Fibroblast of skin of back (primary cell): ENCODE measurements at places on chromosomes 5 and 9.

GRCh38 chr5:110817459-110817858, 78.7 kb downstream of the SLC25A46 start:
- DNase-seq, result peak; percentile 2

DNA sequence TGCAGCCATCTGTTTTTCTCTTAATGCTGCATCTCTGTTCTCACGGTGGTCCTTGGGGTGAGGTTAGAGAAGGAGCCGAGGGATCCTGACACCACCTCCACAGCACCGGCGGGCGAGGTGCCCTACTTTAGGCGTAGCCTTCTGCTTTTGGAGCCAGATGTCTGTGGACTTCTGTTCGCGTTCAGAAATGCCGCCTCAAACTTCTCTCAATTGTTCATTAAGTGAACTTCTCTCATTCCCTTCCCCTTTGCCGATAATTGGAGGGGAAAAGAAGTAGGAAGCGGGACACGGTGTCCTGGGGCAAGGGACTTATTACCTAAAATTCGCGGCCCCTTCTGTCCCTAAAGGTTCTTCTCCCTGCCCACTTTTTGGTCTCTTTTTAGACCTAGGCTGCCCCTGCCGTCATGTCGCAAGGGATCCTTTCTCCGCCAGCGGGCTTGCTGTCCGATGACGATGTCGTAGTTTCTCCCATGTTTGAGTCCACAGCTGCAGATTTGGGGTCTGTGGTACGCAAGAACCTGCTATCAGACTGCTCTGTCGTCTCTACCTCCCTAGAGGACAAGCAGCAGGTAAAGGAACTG, 455 bp downstream of the KIF20A start:
- no peak for DNase-seq

DNA sequence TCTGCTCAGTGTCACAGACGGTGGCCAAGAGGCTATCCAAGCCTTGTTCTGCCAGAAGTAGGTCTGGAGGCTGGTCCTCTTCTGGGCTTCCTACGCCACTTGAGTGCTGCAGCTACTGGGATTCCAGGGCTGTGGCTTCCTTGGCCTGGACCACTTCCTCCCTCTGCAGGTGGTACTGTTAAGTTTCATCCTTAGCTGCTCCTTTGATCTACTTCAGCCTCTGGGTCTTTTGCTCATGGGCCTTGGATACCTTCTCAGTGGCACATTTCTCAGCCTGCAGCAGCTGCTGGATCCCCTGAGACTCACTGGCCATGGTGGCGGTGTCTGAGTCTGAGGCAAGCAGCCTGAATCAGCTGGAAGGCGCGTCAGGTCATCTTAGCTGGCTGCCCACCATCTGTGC, 10.3 kb downstream of the CNOT8 start:
- no peak for DNase-seq

DNA sequence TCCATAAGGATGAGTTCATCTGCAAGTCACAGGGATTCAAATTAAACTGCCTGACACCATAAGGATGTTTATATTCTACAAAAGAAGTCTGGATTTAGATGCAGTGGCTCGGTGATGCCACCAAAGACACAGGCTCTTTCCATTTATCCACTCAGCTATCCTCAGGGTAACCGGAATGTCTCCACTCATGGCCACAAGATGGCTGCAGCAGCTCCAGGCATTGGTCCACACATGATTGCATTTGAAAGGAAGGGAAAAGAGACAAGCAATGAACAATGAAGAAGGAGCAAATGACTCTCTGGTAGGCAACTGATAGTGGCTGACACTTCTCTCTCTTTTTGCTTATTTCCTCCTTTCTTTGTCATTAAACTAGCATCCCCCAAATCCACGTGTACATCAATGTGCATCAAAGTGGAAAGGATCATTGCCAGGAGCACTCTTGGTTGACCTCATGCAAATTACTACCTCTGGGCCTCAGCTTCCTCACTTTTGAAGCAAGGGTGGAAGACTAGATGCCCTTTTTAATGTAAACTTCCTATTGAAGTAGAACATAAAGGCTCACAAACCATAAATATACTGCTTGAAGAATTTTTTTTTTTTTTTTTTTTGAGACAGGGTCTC, 7.2 kb upstream of the SNX30 start:
- no peak for DNase-seq

DNA sequence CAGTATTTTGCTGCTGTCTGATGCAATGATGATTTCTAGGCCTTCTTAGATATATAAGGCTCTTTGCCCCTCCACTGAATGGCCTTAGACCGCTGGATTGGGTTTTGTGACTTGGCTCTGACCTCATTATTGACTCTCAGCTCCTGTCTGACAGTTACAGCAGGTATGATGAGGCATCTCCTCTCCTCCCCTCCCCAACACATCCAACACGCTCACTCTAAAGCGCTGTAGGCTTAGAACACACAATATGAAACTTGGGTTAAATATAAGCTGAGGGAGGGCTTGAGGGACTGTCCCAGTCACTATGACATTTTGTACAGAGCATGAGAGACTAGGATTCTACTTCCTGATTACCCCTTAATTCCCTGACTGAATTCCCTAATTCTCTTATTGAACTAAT, 18.8 kb upstream of the CER1 start:
- no peak for DNase-seq

- no peak for DNase-seq
Measured at GRCh38 chr9:85040821-85041465, 371.4 kb downstream of the NTRK2 start.

DNA sequence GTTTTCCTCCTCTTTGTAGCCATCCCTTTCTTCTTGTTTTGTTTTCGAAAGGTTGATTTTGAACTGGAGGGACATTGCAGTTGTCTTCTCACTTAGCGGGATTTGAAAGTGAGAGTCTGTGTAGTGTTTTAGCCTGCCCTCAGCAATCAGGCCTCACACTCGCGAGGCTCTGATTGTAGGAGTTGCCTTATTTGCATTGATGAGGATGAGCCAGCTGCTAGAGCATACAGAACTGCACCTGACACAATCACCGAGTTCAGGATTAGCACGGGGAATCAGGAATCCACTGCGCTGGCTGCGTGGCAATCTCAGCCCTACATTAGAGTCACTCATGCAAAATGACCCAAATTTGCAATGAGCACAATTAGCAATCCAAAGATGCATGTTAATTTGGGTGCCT, 122.5 kb upstream of the TMEM161B start:
- no peak for DNase-seq

DNA sequence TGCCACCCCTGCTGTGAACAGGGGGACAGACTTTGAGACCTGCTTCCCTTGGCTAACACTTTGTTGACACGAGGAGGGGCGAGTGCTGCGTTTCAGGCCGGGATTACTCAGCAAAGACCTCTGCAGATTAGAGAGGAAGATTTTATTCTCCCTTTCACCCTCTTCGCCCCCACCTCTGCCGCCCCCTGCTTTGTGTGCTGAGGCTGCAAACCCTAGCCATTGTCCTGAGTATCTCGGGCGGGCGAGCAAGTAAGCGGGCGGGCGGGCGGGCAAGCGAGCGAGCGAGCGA, 6.0 kb downstream of the ISL1 start:
- no peak for DNase-seq

DNA sequence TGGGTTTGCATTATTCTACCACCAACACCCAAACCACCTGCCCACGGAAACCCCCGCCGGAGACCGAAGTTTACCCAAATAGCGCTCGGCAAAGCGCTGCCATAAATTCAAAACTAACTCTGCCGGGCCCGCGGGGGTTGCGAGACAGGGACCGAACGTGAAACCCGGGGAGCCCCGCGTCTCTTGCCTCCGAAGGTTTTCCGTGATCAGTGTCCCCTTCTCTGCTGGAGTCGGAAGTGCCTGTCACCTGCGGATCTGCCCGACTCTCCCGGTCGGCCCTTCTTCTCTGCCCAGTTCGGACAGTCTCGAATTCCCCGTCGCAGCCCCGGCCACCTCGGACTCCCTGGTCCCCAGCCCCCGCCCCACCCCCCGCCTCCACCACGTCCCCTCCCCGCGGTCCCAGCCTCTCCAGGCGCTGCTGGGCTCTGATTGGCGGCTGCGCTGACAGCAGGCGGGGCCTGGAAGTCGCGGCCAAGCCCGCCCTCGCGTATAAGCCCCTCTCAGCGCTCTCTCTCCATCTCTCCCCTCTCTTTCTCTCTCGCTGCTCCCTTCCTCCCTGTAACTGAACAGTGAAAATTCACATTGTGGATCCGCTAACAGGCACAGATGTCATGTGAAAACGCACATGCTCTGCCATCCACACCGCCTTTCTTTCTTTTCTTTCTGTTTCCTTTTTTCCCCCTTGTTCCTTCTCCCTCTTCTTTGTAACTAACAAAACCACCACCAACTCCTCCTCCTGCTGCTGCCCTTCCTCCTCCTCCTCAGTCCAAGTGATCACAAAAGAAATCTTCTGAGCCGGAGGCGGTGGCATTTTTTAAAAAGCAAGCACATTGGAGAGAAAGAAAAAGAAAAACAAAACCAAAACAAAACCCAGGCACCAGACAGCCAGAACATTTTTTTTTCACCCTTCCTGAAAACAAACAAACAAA, at the start of gene RORB:
RORB (plus strand) TSS at position 517 of the 929 bp plus-strand sequence. CDS start 642 bp downstream, outside the sequence.
- peak; percentile 33 for DNase-seq

GRCh38 chr9:88023001-88023400, 48.7 kb upstream of the CDK20 start:
- DNase-seq, result no peak

DNA sequence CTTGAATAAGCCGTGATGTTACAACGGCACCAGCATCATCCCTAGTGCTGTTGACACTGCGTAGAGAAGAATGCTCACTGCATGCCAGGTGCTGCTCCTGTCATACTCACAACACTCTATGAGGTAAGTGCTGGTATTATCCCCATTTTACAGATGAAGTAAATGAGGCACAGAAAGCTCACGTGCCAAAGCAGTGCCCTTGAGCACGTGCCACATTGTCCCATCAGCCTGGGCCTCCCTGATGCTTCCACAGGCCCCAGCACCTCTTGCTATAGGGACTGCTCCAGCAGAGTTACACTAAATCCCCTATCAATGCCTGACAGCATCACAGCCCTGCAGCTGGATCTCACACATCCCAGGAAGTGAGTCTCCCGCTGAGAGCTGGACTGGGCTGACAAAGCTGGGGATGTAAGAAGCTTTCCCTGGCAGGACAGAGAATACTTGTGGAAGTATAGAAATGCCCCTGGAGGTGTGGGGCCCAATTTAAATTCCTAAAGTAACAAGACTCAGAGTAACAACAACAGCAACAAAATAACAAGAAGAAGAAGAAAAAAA, 216.1 kb downstream of the FSTL4 start:
- DNase-seq, result no peak

GRCh38 chr9:106859957-106860720, 2.8 kb upstream of the ZNF462 start:
- peak; percentile 19 for DNase-seq

DNA sequence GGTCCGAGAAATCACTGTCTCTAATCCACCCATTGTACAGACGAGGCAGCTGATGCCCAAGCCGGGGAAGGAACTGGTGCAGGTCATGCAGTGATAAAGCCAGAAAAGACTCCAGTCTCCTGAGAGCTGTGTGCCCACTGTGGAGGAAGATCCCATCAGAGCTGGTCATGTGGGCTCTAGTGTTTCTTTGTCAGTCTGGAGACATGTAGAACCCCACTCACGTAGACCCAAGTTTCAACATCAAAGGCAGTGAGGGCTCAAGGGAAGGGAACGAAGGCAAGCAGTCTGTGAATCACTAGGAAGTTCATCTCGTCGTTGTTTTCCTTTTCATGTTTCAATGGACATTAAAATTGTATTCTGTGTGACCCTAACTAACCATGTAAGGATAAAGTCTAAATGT, 14.6 kb upstream of the GLIPR2 start:
- DNase-seq, result no peak

- DNase-seq, result no peak
Measured at GRCh38 chr5:176779537-176779936, 30.8 kb upstream of the UNC5A start.

- peak; percentile 88 for DNase-seq
Measured at GRCh38 chr5:107869438-107870115, 198.8 kb upstream of the EFNA5 start.

DNA sequence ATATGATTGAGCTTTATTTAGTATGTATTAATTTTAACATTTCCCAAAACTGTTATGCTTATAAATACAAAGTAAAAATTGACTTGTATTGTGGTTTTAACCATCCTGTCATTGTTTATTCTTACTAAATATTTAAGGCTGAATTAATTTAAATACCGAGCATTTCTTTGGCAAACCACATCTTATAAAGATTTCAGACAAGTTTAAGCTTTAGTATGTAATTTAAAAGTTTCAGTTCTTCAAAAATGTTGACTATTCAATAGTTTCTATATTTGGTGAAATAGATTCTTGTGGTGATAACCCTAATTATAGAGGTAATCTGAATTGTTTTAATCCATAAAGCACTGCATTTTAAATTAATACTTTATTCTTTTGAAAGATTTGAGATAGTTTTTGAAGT, 65.5 kb downstream of the CCNH start:
- peak; percentile 32 for DNase-seq

GRCh38 chr9:114467910-114468309, 37.4 kb downstream of the WHRN start:
- no peak for DNase-seq

DNA sequence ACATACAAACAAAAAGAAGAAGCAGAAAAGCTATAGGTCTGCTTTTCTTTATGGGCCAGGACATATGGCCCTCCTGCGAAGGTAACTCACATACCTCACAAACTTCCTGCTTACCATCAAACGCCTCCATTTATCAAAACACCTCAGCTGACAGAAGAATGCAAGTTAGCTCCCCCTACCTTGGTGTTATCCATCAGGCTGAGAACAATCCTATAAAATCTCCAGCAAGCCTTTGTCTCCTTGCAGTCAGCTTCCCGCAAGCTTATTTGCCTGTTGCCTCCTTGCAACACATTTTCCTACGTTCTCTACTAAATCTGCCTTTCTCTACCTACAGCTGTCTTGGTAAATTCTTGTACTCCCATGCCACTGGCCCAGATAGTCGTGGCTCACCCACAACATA, 22.7 kb upstream of the PCA3 start:
- no peak for DNase-seq

DNA sequence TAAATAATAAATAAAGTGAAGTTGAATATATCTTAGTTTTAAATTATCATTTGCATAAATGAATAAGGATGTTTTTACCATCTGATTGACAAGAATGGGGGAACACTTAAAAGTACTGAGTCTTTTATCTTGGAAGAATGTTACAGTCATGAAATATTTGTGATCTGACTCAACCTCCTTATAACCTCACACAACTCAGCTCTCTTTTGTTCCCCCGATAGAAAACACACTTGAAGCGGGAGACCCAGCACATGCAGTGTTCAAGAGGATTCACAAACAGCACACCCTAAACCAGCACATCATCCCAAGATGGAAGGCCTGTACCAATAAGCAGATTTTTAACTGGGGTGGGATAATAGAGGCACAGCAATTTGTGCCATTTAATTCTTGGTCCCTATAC, 15.5 kb downstream of the BAAT start:
- peak; percentile 63 for DNase-seq

GRCh38 chr5:89443508-89443907, 560.5 kb upstream of the MEF2C start:
- DNase-seq, result no peak

DNA sequence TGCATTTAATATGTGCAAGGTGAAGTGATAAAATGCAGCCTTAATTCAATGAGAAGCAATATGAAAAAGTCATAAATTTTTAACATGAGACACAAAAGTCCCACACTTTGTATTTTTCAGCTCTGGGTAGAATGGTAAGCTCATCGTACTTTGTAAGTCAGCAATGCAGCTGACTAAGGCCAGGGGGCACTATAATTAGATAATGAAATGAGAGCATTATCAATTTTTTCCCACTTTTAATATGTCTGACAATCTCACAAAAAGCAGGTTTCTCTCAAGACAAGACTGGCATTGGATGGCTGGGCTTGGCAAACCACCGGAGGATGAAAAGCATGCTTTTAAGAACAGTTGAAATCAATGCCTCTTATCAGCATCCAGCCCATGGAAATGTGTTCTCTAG, 162.8 kb downstream of the FAM174A start:
- no peak for DNase-seq
